NCI-H2029 treated with DMSO at 0.1 percent for 48 hours (cell line): ENCODE measurements at places on chromosomes 7 and 10.

GRCh38 chr7:127858915-127859189 is 172.4 kb downstream of the LRRC4 start:
- no peak for DNase-seq

- no peak for DNase-seq
These were observed 1206.2 kb downstream of the GATA3 start for GRCh38 chr10:9260690-9261089.

GRCh38 chr10:105952153-105952552 is 1212.4 kb downstream of the SORCS1 start:
- no peak for DNase-seq

DNA sequence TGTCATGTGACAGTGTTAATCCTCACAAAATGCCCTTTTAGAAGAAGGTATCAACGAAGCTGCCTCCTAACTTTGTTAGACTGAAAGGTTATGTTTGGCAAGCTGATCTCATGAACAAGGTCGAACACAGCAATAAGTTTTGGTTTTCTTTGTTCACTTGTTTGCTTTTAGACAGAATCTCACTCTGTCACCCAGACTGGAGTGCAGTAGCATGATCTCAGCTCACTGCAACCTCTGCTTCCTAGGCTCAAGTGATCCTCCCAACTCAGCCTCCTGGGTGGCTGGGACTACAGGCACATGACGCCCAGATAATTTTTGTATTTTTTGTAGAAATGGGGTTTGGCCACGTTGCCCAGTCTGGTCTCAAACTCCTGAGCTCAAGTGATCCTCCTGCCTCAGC is 1.1 kb downstream of the STRA8 start:
- DNase-seq: no peak

GRCh38 chr7:83934118-83934734 is 260.4 kb downstream of the SEMA3A start:
- DNase-seq: no peak
